ENCODE measurements at places on chromosomes 1 and 21.

- peak; percentile 45 for DNase-seq
These were observed 52.1 kb downstream of the GPR161 start for GRCh38 chr1:168084396-168085231.

DNA sequence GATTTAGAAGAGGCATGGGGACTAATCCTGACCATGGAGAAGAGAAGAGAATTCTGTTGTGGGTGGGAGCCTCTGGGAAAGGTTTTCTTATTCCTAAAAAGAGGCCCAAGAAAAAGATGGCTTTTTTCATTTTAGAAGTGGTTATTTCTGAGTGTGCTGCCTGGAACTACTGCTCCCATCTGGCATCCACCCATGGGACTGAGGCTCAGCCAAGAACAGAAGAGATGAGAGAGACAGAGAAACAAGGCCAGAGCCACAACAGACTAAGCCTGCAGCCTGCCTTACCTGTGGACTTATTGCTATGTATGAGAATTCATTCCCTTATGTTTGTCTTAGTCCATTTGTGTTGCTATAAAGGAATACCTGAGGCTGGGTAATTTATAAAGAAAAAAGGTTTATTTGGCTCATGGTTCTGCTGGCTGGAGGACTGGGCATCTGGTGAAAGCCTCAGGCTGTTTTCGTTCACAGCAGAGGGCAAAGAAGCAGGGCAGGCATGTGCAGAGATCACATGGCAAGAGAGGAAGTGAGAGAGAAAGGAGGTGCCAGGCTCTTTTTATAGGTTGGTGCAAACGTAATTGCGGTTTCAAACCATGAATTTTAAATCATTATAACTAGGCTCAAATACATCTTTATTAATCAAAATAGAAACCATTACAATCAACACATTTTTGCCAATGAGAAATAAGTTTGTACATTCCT is 57.5 kb upstream of the PRDM2 start:
- peak; percentile 65 for DNase-seq

GRCh38 chr1:59879574-59879973 is 47.0 kb downstream of the CYP2J2 start:
- DNase-seq: peak; percentile 5

- DNase-seq: no peak
These were observed 37.6 kb upstream of the CLIC4 start for GRCh38 chr1:24707687-24708086.

GRCh38 chr1:234727018-234727940 is 117.3 kb upstream of the IRF2BP2 start:
- peak; percentile 99 for DNase-seq

DNA sequence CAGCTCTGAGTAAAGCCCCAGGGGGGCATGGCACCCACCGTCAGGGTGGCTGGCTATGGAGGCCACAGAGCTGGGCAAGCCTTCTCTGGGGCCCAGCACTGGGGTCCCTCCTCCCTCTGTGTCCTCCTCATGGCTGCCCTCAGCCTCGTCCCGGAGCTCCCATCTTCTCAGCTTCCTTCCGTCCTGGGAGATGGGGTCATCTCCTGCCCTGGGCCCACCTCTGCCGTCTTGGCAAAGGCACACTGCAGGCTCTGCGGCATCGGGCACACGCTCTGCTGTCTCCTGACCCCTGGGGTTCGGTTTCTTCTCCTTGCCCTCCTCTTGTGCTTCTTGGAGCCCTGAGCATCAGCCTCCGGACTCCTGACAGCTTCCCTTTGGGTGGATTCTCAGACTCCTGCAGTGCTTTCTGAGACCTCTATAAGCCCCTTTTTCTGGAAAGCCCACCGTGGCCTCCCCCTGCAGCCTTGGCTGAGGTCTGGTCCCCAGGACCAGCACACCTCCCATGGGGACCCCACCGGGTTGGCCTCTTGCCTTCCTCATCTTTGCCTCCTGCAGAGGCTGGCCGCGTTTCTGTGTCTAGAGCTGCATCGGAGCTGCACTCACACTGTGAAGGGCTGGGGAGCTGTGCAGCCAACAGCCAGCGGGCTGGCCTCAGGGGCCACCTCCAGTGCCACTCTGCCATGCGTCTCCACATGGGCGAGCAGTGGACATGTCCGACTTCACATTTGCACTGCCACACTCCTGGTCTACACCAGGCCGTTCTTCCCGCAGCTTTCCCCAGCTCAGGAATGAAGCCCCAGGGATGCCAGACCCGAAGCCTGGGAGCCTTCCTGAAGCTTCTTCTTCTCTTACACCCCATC is 11.6 kb downstream of the UMODL1 start:
- DNase-seq: no peak

DNA sequence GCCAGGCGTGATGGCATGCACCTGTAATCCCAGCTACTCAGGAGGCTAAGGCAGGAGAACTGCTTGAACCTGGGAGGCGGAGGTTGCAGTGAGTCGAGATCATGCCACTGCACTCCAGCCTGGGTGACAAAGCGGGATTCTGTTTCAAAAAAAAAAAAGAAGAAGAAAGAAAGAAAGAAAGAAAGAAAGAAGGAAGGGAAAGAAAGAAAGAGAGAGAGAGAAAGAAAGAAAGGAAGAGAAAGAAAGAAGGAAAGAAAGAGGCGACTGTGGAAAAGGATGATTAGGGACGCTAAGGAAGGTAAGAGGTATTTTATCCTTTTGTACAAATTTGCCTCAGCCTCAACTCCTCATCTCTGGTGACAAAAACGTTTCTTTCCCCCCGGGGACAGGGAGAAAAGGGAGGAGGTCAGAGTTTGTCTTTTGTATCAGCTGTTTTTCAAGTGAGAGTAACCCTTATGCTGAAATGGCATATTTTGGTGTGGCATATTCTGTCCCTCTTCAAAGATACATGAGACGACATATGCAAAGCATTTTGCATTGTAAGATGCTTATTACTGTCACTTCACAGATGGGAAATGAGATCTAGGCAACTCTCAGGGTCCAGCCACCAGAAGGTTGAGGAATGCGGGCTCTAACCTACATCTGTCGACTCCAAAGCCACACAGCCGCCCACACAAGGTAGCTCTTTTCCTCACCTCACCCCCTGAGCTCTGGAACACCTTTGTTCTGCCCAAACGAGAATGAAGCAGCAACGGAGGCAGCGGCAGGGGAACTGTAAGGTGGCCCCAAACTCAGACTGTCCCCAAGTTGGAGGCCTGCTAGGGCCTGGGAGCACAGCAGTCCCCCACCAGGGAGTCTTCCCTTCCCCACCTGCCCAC is 38.0 kb downstream of the NUAK2 start:
- DNase-seq: peak; percentile 57

DNA sequence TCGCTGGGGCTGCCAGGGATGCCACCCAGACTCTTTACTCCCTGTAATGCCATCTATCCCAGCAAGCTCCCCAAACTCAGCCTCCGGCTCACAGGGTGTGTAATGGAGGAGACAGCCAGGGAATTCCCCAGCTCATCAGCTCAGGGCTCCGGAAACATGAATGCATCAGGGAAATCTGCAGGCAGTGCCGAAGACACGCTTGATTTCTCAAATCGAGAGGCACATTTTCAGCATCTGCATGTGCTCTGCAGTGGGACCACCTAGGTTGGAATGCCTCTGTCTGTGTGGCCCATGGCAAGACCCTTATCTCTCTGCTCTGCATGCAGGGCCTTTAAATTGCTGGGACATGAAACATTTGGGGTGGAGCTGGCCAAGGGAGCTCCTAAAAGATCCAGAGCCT is 170.1 kb downstream of the TRABD2B start:
- no peak for DNase-seq

DNA sequence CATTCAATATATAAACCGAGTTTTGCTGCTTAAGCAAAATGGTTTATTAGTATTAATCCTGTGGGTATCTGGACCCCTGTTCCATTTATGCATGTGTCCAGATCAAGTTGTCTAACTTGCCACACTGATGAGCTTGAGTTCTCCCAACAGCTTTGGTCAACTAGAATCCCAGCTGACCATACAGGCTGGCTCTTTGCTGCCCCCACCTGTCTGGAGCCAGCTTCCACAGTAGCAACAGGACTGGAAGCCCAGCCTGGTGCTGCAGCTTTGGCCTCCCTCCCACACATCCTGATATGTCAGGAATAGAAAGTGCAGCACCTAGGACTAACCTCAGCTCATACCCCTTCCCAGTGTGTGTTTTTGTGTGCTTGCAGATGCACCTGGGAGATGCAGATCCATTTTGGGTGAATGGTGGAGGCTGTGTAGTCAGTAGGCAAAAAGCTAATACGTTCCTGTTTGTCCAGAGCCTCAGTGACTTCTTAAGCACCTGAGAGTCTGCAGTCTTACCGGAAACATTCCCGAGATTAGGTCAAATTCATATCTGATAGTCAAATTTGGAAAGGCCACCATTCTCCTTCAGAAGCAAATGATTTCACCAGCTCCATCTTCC is 40.9 kb upstream of the BEND5 start:
- DNase-seq: no peak

GRCh38 chr1:226722901-226723656 is 16.0 kb downstream of the ITPKB start:
- peak; percentile 78 for DNase-seq

DNA sequence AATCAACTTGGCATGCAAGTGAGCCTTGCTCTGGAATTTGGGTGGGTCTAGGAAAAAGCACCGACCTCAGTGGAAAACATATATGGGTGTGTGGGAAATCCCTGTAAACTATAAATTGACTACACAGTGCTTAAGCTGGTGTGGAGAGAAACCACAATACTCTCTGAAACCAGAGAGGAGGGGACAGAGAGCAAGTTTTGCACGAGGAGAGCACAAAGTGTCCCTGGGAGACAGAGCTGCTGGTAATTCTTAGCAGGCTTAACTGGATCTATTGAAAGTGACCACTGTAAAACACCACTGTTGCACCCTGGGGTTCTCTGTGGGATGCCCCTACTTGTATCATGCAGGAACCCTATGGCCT is 12.8 kb downstream of the KCNJ15 start:
- no peak for DNase-seq

DNA sequence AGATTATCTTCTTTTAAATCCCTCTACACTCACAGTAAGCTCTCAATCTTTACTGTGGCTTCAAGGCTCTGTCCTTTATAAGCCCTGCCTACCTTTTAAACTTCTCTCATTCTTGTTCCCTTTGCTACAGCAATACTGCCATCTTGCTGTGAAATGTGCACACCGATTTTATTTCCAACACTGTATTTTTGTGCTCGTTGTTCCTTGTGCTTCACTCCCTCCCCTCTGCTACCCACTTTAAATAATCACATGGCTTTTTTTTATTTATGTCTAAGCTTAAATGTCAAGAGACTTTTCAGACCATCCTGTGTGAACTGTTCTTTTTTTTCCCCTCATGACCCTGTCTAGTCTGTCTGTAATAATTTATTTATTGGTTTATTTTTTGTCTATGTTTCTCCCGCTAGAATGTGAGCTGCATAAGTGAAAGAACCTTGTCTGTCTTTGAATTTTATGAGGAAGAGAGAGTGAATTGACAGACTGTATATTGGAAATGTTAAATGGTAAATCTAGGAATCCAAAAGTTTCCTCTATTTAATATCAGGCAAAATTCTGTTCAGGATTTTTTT is 45.7 kb downstream of the ABCD3 start:
- DNase-seq: peak; percentile 53

- DNase-seq: no peak
These were observed 48.6 kb downstream of the CEP350 start for GRCh38 chr1:180003026-180003695.

- no peak for DNase-seq
These were observed 91.7 kb downstream of the TTC3 start for GRCh38 chr21:37164742-37165141.

- DNase-seq: no peak
These were observed 64.0 kb downstream of the RGS7 start for GRCh38 chr1:241292973-241293372.

DNA sequence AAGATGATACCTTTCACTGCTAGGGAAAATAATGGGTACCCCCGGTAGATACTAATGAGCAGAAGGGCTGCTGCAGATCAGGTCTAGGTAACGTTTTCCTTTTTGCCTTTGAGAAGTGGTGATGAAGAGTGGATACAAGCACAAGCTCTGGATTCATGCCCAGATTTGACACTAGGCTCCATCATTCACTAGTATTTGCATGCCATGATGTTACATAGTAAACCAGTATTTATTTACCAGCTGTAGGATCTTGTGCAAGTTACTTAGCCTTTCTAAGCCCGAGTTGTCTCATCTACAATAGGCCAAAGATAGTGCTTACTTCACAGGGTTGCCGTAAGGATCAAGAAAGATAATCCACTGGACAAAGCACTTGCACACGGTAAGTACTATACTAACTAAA is 14.2 kb downstream of the PTPN14 start:
- DNase-seq: no peak

GRCh38 chr1:178528228-178528952 is 15.5 kb downstream of the TEX35 start:
- no peak for DNase-seq

GRCh38 chr1:59331686-59332620 is 35.1 kb downstream of the FGGY start:
- DNase-seq: no peak

DNA sequence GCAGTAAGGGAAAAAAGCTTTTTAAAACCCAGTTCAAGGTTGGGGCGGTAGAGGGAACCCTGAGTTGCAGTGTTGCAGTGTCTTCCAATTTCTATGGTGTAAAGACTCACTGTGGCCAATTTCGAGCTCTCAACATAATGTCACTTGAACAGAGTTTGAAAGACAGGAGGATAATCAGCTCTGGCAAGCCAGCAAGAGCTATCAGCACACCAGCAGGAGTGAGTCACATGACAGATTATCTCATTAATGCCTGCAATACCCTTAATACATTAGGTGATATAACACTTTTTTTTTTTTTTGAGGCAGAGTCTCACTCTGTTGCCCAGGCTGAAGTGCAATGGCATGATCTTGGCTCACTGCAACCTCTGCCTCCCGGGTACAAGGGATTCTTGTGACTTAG is 22.8 kb downstream of the SLC9C2 start:
- peak; percentile 11 for DNase-seq

DNA sequence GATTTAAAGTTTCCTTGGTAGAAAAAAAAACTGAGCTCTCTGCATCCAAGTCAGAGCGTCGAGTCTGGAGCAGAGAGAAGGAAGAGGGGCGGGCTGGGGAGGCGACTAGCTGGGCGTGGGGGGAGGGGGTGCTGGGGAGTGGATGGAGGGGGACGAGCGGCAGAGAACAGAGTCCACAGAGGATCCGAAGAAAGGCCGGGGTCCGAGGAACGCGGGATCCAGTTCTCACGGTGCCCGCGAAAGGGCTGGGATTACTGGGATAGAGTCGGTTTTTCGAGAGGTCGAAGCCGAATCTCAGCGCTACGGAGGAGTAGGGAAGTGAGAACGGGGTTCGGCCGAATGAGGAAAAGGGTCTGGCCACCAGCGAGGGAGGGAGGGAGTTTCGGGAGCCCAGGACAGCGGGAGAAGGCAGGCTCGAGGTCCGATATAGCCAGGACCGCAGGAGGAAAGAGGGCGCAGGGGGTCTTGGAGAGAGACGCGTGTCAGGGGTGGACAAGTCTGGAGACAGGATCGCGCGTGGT is 665 bp downstream of the DAB1 start:
- DNase-seq: no peak

DNA sequence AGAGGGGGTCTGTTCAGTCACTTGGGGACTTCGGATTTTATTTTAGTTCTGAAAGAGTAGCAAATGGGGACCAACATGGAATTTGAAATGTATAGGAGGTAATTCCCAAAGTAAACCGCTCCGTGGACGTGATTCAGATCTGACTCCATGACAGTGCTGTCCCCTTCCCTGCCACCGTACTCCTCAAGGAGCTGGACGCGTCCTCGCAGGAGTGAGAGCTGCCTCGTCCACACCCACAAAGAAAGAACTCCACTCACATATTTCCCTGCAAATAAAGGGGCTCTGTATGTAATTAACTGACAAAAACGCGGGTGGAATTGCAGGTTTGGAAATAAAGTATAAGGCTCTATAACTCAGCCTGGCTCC is 183.6 kb downstream of the ETS2 start:
- DNase-seq: no peak

Measured in NCI-H524 (cell line).